ENCODE measurements at places on chromosomes 5 and 9. TPM values are rescaled to one million over a fixed set of nuclear protein-coding genes. Genes with fewer than 3 reads are reported as not detected.

- DNase-seq, result no peak
Measured at GRCh38 chr5:621341-621761, 9.2 kb downstream of the CEP72 start.

- DNase-seq, result no peak
Measured at GRCh38 chr5:180862645-180863044, 1.6 kb upstream of the ZFP62 start.

DNA sequence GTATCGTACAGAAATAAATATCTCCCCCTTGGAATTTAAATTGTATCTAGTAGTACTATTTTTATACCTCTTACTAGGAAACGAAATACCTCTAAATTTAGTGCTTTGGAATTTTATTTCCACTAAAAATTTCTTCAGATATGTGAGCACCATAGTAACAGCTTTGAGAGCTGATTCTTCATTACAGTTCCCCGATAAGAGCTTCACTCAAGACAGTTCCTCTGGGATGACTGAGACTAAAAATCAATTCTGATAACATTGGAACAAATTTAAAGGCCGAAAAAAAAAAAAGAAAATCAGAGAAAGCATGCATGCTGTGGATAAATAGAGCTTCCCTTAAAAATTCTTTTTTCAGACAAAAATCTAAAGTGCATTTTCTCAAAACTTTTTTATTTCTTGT is 68.5 kb upstream of the MEF2C start:
- no peak for DNase-seq

DNA sequence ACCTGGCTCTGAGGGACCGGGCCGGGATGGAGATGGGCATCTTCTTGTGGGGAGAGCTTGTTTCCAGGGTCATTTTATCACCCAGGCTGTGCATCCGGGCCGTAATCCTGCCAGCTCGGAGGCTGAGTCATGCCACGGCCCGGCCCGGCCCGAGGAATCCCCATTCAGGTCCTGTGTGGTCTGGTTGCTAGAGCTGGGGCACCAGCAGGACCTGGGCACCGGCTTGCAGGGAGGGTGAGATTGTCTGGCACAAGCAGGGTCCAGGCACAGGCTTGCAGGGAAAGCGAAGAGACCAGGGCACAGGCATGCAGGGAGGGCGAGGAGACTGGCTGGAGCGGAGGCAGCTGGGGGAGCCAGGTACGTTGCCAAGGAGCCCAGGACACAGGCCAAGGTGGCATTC is 106.8 kb downstream of the RXRA start:
- DNase-seq, result no peak

DNA sequence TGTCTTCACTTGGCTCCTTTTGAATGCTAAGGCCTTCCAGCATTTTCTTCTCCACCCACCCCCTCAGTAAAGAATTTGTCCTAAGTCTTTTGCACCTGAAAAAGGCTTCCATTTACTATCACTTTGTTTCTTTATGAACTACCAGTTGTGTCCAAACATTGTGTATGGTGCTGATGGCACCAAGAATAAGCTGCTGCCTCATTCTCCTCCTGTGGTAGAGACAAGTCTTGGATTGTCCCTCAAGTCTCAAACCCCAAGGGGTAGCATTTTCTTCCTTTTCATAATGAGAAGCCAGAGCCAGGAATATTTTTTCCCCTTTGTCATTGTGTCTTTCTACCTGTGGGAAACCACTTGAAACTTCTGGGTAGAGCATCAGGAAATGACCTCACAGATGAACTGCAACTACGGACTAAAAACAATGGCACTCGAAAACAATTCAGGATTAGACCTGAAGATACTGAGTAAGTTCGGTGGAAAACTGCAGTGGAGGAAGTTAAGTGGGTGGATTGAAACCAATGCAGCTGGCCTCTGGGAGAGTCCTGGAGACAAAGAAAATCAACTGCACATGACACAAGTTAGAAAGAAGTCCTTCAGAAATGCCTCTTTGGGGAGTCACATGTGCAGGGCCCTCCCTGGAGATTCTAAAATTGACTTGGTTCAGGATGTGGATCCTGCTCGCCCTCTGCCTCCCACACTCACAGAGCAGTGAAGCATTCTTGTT is 80.5 kb downstream of the SH3RF2 start:
- no peak for DNase-seq

GRCh38 chr5:32520356-32520755 is 65.0 kb upstream of the SUB1 start:
- no peak for DNase-seq

- no peak for DNase-seq
Measured at GRCh38 chr9:133347515-133347984, 381 bp downstream of the MED22 start.

DNA sequence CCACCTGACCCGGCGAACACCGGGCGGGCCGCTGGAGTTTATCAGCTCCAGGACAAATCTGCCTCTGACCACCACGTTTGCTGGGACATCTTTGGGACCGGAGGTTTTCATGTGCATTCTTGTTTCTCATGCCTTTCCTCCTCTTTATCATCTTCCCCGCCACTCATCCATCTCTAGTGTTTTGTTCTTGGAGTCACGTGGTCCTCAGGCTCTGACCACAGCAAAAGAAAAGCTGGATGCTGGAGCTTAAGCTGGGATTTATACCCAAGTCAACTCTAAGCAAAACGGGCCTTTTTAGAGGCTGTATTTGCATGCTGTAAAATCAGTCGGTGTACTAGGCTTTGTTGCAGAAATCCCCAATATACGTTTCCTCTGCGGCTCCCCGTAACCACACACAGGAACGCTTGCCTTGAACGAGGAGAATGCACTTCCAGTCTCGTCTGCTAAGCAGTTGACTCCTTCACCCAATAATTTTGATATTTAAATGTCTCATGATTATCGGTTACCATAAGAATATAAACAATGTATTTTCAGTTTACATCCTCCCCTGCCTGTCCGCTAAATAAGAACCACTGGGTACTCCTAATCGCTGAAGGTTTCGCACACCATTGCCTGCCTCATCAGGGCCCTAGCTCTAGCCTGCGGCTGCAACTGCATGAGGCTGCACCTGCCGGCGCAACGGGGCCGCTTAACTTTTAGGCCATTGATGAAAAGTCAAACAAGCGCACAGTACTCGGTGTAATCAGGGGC is 560 bp upstream of the NDUFS6 start:
- no peak for DNase-seq

GRCh38 chr9:130675396-130675795 is 11.0 kb downstream of the PRDM12 start:
- no peak for DNase-seq

- no peak for DNase-seq
Measured at GRCh38 chr9:93592008-93592642, 15.7 kb downstream of the PHF2 start.

DNA sequence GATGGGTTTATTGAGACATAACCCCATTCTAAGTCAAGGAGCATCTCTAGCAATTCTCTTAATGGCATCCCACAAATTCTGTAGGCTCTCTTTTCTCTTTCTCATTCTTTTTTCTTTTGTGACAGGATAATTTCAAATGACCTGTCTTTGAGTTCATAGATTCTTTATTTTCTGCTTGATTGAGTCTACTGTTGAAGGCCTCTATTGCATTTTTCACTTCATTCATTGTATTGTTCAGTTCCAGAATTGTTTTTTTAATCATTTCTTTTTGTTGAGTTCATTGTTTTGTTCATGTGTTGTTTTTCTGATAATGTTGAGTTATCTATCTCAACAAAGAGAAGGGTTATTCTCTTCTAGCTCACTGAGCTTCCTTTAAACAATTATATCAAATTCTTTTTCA is 144.7 kb upstream of the IL12B start:
- no peak for DNase-seq

- no peak for DNase-seq
Measured at GRCh38 chr9:130174920-130175321, 2.7 kb downstream of the NCS1 start.

DNA sequence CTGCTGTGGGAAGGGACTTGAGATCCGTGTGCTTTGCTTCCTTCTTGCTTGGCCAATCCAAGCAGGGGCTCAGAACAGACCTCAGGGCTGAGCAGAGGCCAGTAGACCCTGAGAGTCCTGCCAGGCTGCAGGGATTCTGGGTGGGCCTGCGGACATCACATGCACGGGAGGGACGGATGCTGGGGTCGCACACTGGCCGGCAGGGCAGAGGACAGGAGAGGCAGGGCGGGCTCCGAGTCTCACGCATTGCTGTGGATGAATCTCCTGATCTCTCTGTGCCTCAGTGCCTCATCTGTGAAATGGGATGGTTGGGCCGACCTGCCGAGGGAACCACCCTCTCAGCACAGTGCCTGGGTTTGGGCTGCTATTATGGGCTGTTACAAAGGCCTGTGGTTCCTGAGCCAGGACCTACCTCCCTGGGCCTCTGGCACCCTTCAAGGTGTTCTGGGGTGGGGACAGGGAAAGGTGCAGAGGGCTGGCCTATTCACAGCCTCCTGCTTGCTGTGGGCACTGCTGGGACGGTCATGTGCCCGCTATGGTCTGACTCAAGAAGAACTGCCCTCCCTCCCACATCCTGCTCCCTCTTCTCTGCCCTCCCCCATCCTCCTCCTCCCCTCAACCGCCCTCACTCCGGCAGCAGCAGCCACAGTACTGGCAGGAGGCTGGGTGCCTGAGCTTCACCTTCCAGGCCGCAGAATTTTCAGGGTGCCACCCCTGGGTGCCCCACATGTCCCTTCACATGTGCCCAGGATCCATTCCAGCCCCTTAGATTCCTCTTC is 43.3 kb downstream of the NCS1 start:
- DNase-seq, result no peak

- DNase-seq, result peak; percentile 72
Measured at GRCh38 chr9:6007058-6007769, 8.2 kb downstream of the RANBP6 start.

DNA sequence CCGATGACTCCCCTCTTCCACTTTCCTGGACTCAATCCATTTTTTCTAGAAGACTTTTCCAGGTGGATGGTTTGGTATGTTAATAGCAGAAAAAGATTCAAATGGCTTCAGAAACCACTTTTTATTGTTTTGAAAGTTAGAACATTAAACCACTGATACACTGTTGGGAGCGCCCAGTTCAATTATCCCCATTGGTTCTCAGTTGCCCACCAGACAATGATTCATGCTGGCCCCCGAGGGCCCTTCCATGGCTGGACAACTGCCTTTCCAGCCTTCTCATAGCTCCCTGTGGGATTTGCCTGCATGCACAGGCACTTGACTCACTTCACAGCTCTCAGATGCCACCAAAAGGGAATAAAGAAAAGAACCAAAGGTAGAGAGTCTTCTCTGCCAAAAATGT is 21.3 kb upstream of the ANKRD34B start:
- no peak for DNase-seq

The CHSY3 gene
- 2.9 TPM for polyA plus RNA-seq

The HSD17B3 gene
- 1.5 TPM for polyA plus RNA-seq

The POLK gene
- 32.3 TPM for polyA plus RNA-seq

The CNOT6 gene
- 69.2 TPM for polyA plus RNA-seq

The ENTREP1 gene
- 3.1 TPM for polyA plus RNA-seq

The DOCK8 gene
- polyA plus RNA-seq, result 12.4 TPM

The EDIL3 gene
- polyA plus RNA-seq, result 44.2 TPM

The BRD3OS gene
- polyA plus RNA-seq, result 26.4 TPM
